NCI-H1092 (cell line): ENCODE measurements at places on chromosomes 12 and 14.

GRCh38 chr14:77022236-77022852, 6.2 kb downstream of the IRF2BPL start:
- DNase-seq, result no peak

DNA sequence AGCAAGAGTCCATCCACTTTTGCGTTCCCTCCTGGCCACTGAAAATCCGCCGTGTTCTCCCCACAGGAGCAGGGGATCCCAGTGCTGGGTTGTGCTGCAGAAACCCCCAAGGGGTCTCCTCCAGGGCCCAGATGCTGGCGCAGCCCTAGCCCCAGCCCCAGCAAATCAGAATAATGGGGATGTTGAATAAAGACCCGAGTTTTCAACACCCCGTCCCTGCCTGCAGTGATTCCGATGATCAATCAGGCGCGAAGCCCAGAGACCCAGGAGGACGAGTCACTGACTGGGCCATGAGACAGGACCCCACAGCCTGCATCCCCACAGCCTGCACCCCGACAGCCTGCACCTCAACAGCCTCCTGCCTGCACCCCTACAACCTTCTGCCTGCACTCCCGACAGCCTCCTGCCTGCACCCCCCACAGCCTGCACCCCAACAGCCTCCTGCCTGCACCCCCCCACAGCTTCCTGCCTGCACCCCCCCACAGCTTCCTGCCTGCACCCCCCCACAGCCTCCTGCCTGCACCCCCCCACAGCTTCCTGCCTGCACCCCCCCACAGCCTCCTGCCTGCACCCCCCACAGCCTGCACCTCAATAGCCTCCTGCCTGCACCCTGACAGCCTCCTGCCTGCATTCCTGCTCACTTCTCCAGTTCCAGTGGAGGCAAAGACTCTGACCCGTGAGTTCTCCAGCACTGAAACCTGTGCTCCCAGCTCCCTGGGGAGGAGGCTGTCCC, 37.2 kb downstream of the TNFAIP2 start:
- DNase-seq, result no peak

DNA sequence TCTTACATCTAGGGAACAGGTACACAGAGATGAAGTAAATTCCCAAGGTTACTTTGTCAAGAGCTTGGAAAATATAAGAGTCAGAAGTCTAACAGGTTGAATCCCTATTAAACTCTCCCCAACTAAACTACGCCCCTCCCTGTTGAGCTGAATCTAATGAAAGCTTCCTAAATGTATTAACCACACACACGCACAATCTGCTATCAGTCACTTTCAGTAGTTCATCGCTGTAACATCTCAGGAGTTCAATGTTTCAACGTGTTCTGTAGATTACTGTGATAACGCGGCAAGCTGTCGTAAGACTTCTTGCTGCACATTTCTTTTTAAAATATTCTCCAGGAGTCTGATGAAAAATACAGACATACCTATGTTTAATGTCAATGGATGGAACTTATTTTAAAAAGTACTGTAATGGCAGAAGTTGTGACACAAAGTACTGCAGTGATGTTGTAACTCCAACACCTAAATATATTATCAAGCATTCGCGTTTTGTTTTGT, 612 bp upstream of the SLC25A3 start:
- no peak for DNase-seq

DNA sequence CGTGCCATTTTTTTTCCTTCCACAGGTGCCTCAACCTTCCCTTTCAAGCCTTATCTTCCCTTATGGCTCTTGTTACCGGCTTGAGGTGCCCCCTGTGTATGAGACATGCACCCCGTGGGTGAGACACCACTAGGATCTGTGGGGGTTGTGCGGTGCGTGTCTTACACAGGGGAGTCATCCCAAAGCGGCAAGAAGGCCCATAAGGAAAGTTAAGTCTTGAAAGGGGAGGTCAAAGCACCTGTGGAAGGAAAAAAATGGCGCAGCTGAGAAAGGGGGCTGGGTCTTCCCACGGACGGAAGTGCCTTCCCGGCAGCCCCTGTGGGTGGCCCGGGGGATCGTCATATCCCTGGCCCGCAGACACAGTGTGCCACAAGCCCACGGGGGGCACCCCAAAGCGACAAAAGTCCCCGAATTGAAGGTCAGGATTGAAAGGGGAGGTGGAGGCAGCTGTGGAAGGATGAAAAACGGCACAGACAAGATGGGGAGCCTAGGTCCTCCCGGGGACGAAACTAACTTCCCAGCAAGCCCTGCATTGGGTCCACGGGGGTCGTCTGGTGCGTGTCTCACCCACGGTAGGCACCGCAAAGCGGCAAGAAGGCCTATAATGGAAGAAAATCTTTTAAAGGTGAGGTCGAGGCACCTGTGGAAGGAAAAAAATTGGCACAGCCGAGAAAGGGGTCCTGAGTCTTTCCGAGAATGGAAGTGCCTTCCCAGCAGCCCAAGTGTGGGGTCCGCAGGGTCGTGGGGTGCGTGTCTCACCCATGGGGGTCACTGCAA, 273.3 kb downstream of the ALG10 start:
- no peak for DNase-seq

- DNase-seq, result no peak
Measured at GRCh38 chr12:120874547-120875245, 29.5 kb downstream of the SPPL3 start.

DNA sequence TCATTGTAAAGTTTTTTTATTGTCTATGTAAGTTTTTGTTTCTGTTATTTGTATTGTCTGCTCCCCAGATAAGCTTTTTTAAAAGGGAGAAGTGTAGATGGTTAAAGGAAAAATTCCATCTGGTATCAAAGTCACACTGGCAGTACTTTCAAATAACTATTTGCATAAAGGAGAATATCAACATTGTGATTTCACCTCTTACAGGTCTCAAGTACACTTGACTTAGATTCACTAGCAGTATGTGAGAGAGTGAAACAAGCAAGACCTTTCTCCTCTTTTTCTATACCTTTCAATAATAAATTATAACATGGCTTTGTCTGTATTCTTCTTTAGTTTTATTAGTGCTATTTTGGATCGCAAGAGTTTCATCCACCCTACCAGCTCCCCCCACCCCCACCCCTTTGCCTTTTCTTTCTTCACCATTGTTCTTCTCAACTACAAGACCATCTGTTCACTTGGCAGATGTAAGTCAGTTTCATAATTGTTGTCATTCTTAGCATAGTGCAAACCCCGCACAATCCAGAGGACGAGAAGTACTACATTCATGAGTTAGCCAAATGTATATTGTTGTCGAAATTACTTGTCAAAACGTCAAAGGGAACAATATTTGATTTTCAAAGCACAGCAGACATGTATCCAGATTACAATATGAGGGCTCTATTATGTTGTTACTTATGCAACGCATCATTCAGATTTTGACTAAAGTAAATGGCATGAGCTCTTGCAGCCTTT, 602.7 kb upstream of the FLRT2 start:
- DNase-seq, result no peak

DNA sequence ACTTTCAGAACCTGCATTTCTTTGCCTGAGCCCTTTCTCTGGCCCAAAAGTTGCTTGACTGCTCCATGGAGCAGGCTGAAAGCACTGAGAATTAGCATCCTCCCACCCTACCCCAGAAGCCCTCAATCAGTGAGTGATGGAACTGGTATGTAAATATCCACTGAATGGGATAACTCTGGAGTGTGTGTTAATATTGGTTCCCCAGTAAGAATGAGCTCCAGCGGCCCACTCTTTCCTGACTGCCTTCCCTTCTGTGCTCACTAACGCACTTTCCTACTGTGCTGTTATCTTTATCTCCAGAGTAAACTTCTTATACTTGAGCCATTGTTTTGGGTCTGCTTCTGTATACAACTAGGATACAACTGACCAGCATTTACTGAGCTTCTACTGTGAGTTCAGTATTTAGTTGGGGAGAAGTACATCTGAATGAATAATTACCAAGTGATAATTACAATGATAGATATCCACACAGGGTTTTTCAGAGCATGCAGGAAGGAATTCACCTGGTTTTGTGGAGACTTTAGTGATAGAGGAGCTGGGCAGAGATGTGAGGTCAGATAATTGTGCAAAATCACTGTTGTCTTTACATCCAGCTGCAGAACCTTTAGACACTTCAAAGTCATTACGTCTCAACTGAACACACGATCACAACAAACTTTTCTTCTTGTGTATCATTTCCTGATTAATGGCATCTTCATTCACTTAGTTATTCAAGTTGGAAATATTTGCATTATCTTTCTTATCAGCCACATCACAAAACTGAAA, 149.2 kb upstream of the BTG1 start:
- DNase-seq, result no peak

- no peak for DNase-seq
Measured at GRCh38 chr14:73753887-73754795, 40.0 kb upstream of the PNMA1 start.

DNA sequence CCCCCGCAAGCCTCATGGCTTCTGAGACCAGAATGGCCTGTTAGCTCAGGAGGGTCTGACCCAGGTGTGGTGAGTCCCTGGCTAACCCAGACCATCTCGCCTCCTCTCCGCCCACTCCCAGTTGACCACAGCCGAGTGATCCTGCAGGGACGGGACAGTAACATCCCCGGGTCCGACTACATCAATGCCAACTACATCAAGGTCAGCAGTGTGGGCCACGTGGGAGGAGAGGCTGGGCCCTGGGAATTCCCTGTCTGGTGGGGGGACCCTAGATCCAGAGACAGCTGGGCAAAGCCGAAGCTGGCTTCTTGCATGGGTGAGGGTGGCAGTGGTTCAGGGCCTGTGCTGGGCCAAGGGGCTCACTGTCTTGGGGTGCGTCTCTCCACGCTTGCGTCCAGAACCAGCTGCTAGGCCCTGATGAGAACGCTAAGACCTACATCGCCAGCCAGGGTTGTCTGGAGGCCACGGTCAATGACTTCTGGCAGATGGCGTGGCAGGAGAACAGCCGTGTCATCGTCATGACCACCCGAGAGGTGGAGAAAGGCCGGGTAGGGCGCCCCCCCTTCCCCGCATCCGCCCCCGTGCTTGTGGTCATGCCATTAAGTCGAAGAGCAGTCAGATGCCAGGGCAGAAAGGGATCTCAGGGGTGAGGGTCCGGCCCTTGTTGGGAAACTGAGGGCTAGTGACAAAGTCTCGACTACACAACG, 5.0 kb downstream of the PTPN6 start:
- no peak for DNase-seq

DNA sequence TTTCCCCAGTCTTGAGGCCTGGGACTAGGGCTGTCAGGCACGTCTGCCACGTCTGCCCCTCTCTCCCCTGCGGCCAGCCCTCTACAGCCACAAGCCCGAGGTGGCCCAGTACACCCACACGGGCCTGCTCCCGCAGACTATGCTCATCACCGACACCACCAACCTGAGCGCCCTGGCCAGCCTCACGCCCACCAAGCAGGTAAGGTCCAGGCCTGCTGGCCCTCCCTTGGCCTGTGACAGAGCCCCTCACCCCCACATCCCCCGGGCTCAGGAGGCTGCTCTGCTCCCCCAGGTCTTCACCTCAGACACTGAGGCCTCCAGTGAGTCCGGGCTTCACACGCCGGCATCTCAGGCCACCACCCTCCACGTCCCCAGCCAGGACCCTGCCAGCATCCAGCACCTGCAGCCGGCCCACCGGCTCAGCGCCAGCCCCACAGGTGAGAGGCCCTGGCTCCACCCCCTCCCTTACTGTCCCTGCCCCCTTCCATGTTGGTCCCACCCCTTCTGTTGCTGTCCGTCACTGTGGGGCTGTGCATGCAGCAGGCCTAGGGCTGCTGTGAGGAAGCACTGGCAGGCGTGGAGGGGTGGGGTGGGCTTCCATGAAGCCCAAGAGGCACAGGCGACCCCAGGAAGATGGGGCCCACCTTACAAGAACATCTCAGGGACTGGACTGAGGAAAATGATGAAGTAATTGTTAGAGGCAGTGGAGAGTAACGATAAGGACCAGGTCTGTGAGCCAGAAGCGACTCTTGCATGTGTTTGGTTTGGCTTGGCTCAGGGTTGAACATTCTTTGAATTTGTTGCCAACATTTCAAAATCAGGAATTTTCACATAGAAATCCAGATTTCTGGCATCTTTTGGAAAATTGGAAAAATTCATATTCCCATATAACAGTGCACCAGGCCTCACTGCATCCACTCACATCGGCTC, 16.8 kb downstream of the C12orf43 start:
- DNase-seq, result no peak

DNA sequence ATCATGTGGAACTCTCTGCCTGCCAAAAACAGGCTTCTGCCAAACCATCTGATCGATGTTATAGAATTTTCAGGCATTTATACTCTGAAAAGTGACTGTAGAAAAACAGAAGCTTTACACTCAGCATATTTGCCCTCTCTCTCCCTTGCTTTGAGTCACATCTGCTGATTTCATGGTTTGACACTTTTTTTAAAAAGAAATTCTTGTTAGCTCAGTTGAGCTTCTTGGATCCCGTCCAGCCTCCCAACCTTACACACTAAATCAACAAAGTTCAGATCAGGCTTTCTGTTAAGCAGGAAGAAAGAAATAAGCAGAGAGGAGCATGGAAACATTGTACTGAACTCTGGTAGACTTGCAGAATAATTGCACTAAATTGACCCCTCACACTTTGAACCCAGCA, 193.6 kb upstream of the SEL1L start:
- DNase-seq, result peak; percentile 3

GRCh38 chr14:92356677-92357076, 33.7 kb downstream of the SLC24A4 start:
- no peak for DNase-seq

- no peak for DNase-seq
Measured at GRCh38 chr12:121287267-121287954, 9.1 kb downstream of the CAMKK2 start.

GRCh38 chr14:53529519-53529918, 376.4 kb upstream of the DDHD1 start:
- no peak for DNase-seq

GRCh38 chr12:71766202-71766601, 11.5 kb downstream of the RAB21 start:
- no peak for DNase-seq

- DNase-seq, result no peak
Measured at GRCh38 chr14:98705871-98706300, 566.1 kb downstream of the BCL11B start.

- no peak for DNase-seq
Measured at GRCh38 chr14:70891737-70892136, 15.5 kb upstream of the PCNX1 start.

DNA sequence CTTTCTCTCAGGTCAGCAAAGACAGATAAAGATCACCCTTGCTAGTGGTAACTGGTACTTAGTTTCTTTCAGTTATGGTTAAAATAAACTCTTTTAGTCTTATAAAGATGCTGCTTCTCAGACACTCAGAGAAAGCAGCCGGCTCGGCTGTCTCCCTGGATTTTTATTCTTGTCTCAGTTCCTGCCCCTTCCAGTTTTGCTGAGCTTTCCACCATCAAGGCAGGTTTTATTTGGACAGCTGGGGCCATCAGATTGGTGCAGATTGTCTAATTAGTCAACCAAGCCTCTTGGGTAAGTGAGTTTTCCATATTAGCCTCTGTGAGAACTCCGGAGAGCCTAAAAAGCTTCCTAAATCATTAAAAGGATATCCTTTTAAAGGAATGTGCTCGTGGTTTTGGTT, 130.8 kb upstream of the BMP4 start:
- peak; percentile 33 for DNase-seq

GRCh38 chr14:106505366-106505765, 979.0 kb downstream of the TMEM121 start:
- DNase-seq, result no peak

DNA sequence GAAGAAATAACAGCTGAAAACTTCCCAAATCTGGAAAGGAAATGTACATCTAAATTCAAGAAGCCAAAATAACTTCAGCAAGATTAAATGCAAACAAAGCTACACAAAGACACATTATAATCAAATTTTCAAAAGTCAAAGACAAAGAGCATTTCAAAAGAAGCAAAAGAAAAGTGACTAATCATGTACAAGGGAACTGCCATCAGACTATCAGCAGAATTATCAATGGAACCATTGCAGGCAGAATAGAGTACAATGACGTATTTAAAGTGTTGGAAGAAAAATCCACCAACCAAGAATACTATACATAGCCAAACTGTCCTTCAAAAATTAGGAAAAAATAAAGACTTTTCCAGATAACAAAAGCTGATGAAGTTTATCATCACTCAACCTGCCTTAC, 147.5 kb downstream of the NELL2 start:
- DNase-seq, result no peak
